ENCODE measurements at places on chromosomes 2 and 18. TPM values are rescaled to one million over a fixed set of nuclear protein-coding genes. Genes with fewer than 3 reads are reported as not detected.

DNA sequence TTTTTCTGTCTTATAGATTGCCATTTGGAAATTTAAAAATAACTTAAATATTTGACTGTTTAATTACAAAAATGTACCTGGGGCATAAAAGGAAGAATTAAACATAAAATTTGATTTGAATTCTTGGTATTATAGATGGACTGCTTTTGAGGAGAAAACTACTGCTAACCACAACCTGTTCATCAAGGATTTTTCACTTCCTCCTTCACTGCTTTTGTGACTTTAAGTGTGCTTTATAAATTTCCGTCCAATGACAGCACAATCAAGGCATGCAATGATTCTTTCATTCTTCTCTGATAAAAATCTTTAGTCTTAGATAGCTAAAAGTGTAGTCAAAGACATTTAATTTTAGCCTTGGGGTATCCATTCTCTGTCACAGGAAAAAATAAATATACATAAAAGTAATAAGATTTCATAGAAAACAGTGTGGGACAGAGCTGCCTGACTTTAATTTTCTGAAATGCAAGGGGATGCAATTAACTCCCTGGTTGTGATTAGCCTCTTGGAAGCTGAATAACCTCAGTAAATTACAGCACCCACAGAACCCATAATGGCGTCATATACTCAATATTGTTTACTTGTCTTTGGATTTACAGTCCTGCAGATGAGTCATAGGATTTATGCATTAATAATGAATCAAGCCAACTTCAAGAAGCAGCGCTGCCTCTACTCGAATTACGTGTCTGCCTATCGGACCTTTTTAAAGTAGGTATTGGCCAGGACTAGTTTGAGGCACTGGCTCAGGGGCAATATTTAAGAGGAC lies 587.9 kb downstream of the NRXN1 start:
- no peaks in the 10 kb centered on the region for H3K36me3 ChIP-seq
- no peaks in the 10 kb centered on the region for H3K27me3 ChIP-seq
- no peaks in the 10 kb centered on the region for H3K4me1 ChIP-seq
- no peak for DNase-seq
- H3K4me3 ChIP-seq, result no peak overlapping the region

Gene TTR
- polyA plus RNA-seq, result 9.6 TPM

DNA sequence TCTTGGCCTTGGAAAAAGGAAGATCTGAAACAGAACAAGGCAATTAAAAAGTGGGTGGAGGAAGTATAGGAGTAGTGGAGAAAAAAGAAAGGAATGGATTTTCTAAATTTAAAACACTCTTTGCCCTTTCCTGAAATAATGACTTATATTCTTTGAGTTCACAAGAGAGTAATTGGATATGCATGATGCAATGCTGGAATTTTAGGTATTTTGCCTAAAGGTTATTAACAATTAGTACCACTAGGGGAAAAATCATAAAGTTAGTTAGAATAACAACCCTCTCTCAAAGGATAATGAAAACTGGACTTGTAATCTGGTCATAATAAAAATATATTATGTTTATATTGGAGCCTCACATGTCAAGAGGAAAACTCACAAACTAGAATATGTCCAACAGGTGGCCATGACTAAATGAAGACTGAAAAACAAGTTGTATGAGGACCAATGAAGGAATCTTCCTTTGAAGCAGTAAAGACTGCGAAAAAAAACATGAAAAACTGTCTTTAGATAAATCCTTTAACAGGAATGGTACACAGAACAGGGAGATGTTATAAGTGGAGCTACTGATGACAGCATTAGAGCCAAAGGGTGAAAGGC lies 281.8 kb downstream of the NCKAP5 start:
- H3K27me3 ChIP-seq, result no peaks in the 10 kb centered on the region
- no peak overlapping the region for H3K27ac ChIP-seq
- no peaks in the 10 kb centered on the region for H3K36me3 ChIP-seq
- H3K4me3 ChIP-seq, result no peak overlapping the region
- DNase-seq, result no peak
- no peaks in the 10 kb centered on the region for H3K4me1 ChIP-seq

DNA sequence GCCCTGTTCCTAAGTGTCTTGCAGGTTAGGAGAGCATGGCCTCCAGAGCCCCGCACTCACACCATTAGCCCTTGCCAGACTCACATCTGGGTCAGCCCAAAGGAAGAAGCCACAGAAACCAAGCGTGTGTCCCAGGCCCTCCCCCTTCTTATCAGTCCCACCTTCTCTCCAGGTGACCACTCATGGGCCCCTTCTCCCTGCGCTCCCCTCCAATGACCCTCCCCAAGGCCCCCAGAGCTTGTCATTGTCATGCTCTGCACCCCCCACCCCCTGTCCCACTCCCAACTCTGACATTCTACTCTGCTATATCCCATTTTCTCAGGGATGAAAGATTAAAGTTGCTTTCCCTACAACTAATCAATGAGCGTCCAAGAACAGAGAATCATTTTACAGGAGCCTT lies 30.1 kb downstream of the CAPN14 start:
- no peaks in the 10 kb centered on the region for H3K4me1 ChIP-seq
- DNase-seq, result no peak
- no peaks in the 10 kb centered on the region for H3K36me3 ChIP-seq
- H3K27me3 ChIP-seq, result no peaks in the 10 kb centered on the region

Gene PLGLB2
- polyA plus RNA-seq, result 1.1 TPM

Gene SLC16A14
- polyA plus RNA-seq, result 1.3 TPM

DNA sequence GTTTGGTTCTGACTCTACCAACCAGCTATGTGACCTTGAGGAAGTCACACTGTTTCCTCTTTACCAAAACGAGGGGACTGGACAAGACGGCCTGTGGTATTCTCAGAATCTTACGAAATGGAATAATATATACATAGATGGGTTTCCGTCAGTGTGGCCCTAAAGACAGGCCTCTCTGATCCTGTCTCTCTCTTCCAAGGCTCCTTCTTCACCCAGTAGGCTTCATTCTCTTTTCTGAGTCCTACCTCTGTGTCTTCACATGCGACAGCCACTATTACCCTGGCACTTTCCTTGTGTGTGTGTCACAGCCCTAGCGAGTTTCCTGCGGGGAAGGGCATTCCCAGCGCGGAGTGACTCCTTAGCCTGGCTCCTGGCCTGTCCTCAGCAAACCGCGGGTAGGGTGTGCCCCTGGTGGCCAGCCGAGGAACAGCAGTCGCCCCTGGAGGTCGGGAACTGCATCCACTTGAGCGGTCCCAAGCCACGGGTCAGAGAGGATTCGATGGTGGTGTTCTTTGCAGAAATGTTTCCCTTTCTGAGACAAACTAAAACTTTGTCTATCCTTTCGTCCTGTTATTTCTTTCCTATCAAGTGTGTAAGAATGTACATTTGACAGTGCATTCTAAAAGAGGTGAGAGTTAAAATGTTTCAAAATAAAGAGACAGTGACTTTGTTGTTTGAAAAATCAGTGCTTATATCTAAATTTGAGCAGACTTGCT lies 63.3 kb downstream of the RAB31 start:
- DNase-seq, result peak; percentile 84
- peak overlapping the region; percentile 86 for H3K27ac ChIP-seq
- peaks cover 2% of the 10 kb centered on the region for H3K4me1 ChIP-seq
- H3K36me3 ChIP-seq, result no peaks in the 10 kb centered on the region
- no peak overlapping the region for H3K4me3 ChIP-seq

- no peak for DNase-seq
- no peak overlapping the region for H3K27ac ChIP-seq
Measured at GRCh38 chr2:12484536-12485115, 232.1 kb upstream of the TRIB2 start.

DNA sequence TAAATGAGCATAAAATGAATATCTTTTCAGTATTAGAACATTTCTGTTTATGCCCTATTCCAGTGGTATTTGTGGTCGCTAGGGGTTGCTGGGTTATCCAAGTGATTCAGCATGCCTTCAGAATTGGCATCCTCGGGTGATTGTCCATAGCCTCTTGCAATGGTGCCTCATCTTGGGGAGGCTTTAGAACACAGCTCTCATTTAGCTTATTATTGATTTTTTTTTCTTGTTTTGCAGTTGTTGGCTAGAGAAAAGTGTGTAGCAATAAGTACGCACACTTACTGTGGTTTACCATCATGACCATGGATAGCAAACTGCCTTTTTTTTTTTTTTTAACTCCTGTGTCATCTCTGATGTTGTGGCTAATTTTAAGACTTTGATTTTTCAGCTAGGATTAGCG lies 33.6 kb downstream of the PLEKHA3 start:
- no peak for DNase-seq
- H3K36me3 ChIP-seq, result peaks cover 20% of the 10 kb centered on the region
- H3K4me1 ChIP-seq, result no peaks in the 10 kb centered on the region
- H3K27me3 ChIP-seq, result no peaks in the 10 kb centered on the region

- H3K36me3 ChIP-seq, result no peaks in the 10 kb centered on the region
- no peak for DNase-seq
- no peaks in the 10 kb centered on the region for H3K4me1 ChIP-seq
- no peak overlapping the region for H3K27ac ChIP-seq
Measured at GRCh38 chr2:165889798-165890197, 63.8 kb downstream of the TTC21B start.

Gene CNDP1
- polyA plus RNA-seq, result 6.8 TPM

- H3K4me3 ChIP-seq, result no peak overlapping the region
- H3K27me3 ChIP-seq, result no peaks in the 10 kb centered on the region
- H3K27ac ChIP-seq, result peak overlapping the region; percentile 39
- peak; percentile 69 for DNase-seq
Measured at GRCh38 chr2:105576440-105577241, 168.1 kb upstream of the NCK2 start.

Measured in small intestine (tissue), 16 donors.